Naive thymus-derived CD4-positive, alpha-beta T cell (primary cell): ENCODE measurements at places on chromosomes 6 and 20. TPM values are rescaled to one million over a fixed set of nuclear protein-coding genes. Genes with fewer than 3 reads are reported as not detected.
A peak's percentile ranks its signal among the peaks of the same experiment; 100 is the strongest.

Gene CLPSL2
- total RNA-seq: not detected

GRCh38 chr6:89500611-89501010 is 67.7 kb downstream of the ANKRD6 start:
- no peak overlapping the region for H3K27ac ChIP-seq
- DNase-seq: no peak
- H3K4me1 ChIP-seq: no peaks in the 10 kb centered on the region
- H3K4me3 ChIP-seq: no peak overlapping the region

DNA sequence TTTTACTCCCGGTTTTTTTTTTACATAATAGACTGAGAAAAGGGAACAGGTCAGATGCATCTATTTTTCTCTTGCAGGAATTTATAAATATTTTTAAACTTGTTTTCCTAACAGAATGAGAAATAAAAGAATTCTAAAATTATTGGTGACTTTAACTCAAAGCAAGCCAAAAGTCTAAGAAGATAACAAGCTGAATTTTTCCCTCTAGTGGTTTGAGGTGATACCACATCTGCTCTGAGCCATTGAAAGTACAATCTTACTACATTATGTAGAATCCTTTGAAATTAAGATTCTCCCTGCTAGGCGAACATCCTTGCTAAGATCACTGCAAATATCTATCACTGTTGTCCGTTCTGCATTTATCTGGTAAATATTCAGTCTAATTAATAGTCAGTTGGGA is 10.7 kb upstream of the STMND1 start:
- H3K36me3 ChIP-seq: no peaks in the 10 kb centered on the region
- H3K4me1 ChIP-seq: no peaks in the 10 kb centered on the region
- DNase-seq: no peak
- H3K27ac ChIP-seq: no peak overlapping the region
- H3K4me3 ChIP-seq: no peak overlapping the region
- no peaks in the 10 kb centered on the region for H3K27me3 ChIP-seq

- H3K27me3 ChIP-seq: no peaks in the 10 kb centered on the region
- peaks cover 12% of the 10 kb centered on the region for H3K4me1 ChIP-seq
- peaks cover 10% of the 10 kb centered on the region for H3K36me3 ChIP-seq
- H3K4me3 ChIP-seq: peak overlapping the region; percentile 93
- DNase-seq: peak; percentile 27
- H3K27ac ChIP-seq: peak overlapping the region; percentile 91
Measured at GRCh38 chr6:83193747-83194566, 800 bp downstream of the RWDD2A start.

DNA sequence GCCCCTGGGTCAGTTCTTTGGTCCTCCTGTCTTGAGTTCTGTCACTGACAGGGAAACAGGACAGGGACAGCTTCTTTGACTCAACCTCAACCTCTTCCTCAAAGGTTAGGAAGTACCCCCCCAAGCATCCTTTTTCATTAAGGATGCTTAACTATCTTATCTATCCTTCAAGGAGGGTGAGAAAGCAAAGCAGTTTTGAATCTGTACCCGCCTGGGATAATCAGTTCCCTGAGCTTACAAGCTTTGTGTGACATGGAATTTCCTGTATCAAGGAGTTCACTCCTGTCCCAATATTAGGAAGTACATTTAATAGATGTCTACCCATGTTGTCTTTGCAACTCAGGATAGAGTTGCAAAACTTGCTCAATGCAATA is 31.1 kb upstream of the PIM1 start:
- H3K27ac ChIP-seq: no peak overlapping the region
- H3K4me3 ChIP-seq: no peak overlapping the region
- H3K36me3 ChIP-seq: no peaks in the 10 kb centered on the region
- no peaks in the 10 kb centered on the region for H3K27me3 ChIP-seq
- H3K4me1 ChIP-seq: no peaks in the 10 kb centered on the region

Gene CTCFL
- not detected in 2 replicates for total RNA-seq

DNA sequence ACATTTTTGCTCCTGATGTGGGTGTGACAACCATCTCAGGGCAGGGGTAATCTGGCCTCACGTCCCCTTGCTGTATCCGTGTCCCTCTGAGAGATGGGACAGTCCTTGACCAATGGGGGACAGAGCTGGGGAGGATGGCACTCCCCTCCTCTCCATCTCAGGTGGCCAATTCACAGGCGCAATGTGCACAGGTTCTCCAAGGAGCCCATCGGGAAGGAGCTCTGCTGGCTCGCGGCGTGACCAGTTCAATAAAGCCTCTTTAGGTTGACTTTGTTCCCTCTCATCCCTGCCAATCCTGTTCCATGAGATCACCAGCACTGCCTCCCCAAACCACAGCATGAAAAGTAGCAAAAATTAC is 196.3 kb upstream of the SLC24A3 start:
- H3K36me3 ChIP-seq: no peaks in the 10 kb centered on the region
- no peaks in the 10 kb centered on the region for H3K4me1 ChIP-seq
- no peak overlapping the region for H3K4me3 ChIP-seq
- no peak for DNase-seq

Gene KCNQ2
- 0.30 TPM for total RNA-seq

Gene LZTS3
- 12.1 TPM for total RNA-seq

Gene ROS1
- not detected in 2 replicates for total RNA-seq

DNA sequence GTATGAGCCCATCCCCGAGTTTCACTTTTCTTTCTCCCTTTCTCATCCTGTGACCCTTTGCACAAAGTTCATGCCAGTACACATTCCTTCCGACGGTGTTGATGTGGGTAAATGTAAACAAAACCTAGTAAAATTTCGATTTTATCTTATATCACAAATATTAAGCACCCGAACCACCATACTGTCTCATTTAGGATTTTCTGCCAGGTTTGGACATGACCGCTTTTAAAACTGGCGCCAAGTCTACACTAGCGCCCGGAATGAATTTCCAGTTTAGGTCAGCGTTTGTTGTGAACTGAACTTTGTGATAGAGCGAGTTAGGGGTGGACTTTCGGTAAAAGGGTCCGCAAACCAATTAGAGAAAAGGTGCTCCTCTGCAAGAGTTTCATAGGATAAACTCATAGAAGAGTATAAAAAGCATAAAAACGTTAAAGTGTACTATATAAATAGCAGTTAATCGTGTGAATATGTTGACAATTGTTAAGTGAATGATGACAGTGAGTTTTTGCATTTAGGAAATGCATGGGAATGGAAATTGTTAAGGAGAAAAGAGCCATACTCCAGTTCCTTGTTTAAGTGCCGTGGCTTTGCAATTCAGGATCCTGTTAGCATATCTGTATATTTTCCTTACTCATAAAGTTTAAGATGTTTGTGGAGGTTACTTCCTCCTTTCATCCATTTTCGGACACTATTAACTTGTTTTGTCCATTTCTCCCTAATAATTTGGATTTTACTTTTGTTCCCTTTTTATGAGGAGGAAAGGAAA is 937 bp downstream of the AKAP7 start:
- no peak for DNase-seq
- H3K4me3 ChIP-seq: peak overlapping the region; percentile 73
- peaks cover 9% of the 10 kb centered on the region for H3K4me1 ChIP-seq
- no peaks in the 10 kb centered on the region for H3K27me3 ChIP-seq
- no peaks in the 10 kb centered on the region for H3K36me3 ChIP-seq

- no peak for DNase-seq
- no peak overlapping the region for H3K4me3 ChIP-seq
- no peaks in the 10 kb centered on the region for H3K4me1 ChIP-seq
- no peaks in the 10 kb centered on the region for H3K36me3 ChIP-seq
- no peak overlapping the region for H3K27ac ChIP-seq
Measured at GRCh38 chr6:124983383-124984083, 21.3 kb downstream of the RNF217 start.

DNA sequence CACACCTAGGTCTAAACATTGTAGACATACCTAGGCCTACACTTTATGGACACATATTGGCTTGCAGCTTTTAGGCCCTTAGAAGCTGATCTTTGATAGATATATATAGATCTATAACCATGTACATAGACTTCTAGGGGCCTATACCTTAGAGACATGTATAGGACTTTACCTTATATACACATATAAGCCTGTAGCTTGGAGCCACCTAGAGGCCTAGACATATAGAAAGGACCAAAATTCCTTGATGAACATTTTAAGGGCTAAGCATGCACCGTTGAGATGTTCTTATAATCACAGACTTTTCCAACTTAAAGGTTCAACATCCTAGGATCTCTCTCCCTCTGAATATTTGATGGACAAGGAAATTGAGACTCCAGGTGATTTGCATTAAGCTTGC is 371.7 kb upstream of the SASH1 start:
- H3K27me3 ChIP-seq: no peaks in the 10 kb centered on the region
- no peaks in the 10 kb centered on the region for H3K36me3 ChIP-seq
- H3K4me3 ChIP-seq: no peak overlapping the region
- H3K27ac ChIP-seq: no peak overlapping the region
- DNase-seq: no peak

- no peak overlapping the region for H3K4me3 ChIP-seq
- no peaks in the 10 kb centered on the region for H3K36me3 ChIP-seq
- no peaks in the 10 kb centered on the region for H3K27me3 ChIP-seq
- no peak overlapping the region for H3K27ac ChIP-seq
- no peaks in the 10 kb centered on the region for H3K4me1 ChIP-seq
Measured at GRCh38 chr20:13105039-13105438, 96.3 kb downstream of the SPTLC3 start.

Gene ATF6B
- total RNA-seq: 115 TPM

- peaks cover 8% of the 10 kb centered on the region for H3K4me1 ChIP-seq
- no peak for DNase-seq
Measured at GRCh38 chr6:106128981-106129781, 43.0 kb downstream of the PRDM1 start.

Gene CRISP2
- total RNA-seq: not detected

DNA sequence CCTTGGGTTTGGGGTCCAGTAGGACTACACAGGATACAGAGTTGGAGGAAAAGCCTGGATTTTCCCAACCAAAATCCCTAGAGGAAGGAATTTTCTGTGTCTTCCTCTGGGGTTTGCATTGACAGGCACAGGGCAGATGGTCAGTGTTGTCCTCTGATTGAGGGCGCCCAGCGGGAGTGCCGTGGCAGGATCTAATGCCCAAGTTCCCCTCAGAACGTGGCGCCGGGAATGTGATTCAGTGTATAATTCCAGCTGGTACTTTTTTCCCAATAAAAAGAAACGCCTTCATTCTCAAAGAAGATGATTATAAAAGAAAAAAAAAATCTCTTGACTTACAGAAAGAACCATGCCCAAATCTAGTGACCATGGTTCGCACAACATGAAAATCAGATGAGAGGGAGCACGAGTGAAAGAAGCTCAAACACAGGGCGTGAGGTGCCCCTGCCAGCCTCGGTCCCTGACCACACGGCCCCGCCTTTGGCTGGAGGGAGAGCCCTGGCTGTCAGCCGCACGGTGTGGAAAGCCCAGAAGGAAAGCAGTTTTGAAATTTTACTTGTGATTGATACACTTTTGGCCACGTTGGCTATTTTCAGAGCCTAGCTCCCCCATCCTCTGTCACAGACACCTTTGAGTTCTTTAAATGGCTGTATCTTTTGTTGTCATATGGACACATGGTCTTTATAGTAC is 31.6 kb downstream of the VEGFA start:
- no peaks in the 10 kb centered on the region for H3K36me3 ChIP-seq
- no peak overlapping the region for H3K4me3 ChIP-seq
- H3K27me3 ChIP-seq: no peaks in the 10 kb centered on the region
- DNase-seq: no peak

- no peak for DNase-seq
- H3K4me3 ChIP-seq: no peak overlapping the region
- no peaks in the 10 kb centered on the region for H3K27me3 ChIP-seq
- no peak overlapping the region for H3K27ac ChIP-seq
Measured at GRCh38 chr6:158161566-158162254, 6.4 kb downstream of the SERAC1 start.

Gene MYLK2
- not detected for total RNA-seq

Gene RAET1G
- total RNA-seq: not detected

Gene KCNQ5
- total RNA-seq: 7.2 TPM

Gene TREM1
- not detected for total RNA-seq
